ENCODE measurements at places on chromosomes 16 and 17.

- DNase-seq: peak; percentile 48
Observed at GRCh38 chr16:88633684-88634140, 4.7 kb upstream of the IL17C start.

DNA sequence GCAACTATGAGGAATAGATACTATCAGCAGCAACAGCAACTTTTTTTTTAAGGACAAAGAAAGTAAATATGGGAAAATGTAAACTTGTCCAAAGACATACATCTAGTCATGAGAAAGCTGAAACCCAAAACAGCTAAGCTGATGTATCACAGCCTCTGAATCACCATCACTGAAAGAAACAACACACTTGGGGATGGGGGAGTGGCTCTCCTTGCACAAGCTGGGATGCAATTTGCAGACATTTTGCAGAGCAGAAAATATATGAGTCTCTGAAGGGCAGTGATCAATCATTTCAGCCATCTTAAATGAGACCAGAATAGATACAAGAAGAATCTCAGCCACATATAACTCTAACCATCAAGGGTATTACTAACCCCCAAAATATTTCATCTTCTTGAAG is 79.1 kb downstream of the GRIN2A start:
- DNase-seq: no peak

DNA sequence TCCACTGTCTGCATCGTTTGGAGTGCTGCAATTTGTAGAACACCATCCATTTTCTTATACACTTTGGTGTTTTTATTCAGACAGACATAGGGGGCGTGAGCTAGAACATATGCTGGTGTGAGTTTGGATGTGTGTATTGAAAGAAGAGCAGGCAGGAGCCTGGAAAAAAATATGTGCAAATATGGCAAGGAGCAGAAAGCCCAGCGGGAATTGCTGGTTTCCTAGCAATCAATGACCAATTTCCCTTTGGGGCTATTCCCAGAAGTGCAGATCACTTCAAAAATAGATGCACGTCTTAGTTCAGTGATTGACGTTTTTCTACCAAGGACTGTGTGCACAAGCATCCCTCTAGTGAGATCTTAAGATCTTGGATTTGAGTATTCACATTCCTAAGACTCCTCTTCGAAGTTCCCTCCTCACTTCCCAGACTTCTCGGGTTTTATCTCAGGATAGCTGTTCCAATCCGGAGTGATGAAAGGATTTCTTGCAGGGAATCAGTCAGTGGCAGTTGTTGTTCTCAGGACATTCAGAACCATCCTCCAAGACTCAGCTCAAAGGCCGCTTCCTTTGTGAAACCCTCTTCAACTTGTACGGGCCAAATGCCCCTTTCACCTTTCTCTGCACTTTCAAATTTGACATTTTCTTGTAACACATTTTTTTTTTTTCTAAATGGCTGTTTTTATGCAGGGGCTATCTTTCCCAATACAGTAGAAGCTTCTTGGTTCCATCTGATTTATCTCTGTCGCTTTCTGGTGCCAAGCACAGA is 268.7 kb upstream of the ASIC2 start:
- DNase-seq: no peak

- DNase-seq: no peak
Observed at GRCh38 chr17:16327018-16327417, 26.3 kb downstream of the CENPV start.

GRCh38 chr17:43471585-43472160 is 12.1 kb upstream of the DHX8 start:
- DNase-seq: no peak

DNA sequence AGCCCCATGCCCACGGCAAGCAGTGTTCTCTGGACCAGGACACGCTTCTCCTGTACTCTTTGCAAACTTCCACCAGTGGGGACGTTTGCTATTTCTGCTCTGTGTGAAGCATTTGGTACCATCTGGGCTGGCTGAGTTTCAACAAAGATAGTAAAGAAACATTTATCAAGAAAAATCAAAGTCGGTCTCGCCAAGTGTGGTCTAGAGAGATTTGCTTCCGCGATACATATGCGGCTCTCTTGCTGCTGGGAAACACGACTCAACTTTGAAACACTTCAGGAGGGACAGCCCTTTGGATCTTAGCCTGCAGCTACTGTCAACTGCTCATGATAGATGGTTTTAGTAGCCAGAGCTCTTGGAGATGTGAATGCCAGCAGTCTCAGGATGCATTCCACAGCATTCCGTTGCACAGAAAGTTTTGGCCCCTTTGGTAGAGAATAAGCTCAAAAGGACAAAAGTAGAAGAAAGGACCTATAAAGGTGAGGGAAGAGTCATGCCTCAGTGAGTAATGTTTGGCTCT is 168.2 kb upstream of the CACNG3 start:
- no peak for DNase-seq

DNA sequence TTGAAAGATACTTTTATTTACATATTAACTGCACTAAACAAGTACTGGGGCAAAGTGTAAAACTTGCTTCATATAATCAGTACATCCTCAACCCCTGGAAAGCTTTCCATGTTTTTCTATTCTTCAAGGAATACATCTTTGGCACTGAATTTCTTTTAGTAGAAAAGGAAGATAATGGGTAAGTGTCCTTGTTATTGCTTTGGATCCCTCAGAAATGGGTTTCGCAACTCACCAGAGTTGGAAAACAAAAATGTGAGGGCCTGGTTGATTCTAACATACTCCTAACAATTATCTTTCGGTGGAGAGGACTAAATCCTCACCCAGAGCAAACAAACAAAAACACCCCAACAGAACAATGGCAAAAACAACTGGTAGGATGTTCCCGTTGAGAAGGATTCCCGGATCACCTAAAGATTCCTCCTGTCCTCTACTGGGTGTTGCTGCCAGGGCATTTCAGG is 120.4 kb downstream of the PARN start:
- DNase-seq: no peak
